ENCODE measurements at places on chromosomes 12 and 14.

DNA sequence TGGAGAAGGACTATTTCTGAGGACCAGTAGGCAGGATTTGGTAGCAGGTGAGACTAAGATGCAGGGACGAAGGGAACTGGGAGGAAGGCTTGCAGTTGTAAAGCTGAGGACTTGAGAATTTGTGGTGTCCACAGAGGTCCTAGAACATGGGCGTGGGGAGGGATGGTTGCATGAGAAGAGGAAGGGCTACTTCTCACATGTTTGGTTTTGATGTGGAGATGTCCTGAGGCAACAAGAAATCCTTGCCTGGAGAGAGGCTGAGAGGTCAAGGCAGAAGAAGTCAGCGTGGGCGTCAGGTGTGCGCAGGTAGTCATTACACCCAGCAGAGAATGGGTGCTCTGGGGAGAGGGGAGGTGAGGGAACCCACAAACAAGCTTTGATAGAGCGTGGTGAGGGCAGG, 5.7 kb upstream of the RABGGTA start:
- DNase-seq = no peak

DNA sequence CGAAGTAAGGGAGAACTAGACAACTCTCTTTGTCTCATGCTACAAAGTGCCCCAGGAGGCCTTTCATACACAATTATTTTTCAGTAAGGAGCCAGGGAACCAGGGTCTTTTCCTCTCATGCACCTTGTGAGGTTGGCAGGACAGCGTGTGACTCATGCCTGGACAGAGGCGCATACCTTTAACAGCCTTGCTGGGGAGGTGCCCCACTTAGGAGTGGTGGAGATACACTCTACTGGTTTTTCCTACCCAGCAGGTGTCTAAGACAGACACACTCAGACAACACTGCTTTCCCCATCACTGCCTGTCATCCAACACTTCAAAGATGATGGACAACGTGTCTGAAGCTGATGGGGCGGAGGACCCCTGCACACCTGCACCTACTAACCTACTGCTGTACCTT, 49.1 kb downstream of the B4GALNT3 start:
- no peak for DNase-seq

DNA sequence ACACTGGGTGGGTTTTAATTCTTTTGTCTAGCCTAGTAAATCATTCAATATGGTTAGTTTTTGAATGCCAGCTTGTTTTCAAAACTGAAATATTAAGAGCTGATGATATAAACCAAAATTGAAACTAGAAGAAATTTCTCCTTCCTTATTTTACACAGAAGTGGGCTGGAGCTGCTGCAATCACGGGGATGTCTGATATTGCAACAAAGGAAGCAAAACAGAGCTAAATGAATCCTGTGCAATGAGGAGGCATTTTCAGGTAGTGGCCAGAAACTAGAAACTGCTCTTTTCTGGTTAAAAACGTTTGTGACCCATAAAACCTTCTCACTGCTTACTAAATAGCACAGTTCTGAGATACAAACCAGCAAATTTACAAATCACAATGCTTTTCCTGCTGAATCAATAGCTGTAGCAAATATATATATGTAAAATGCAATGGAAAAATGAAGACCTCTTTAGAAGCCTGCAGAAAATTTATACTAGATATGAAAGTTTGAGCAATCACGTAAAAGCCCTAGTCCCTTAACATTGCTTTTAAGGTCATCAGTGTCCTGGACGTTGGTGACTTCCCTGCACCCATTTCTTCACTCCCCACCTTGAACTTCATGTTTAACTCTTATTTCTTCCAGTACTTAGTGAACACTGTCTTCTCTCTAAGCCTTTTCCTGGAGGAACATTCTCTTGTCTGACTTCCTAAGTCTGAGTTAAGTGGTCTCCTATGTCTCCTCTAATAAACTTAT, 15.9 kb upstream of the LRRK2 start:
- no peak for DNase-seq

GRCh38 chr12:114954511-114955055, 270.6 kb upstream of the TBX3 start:
- no peak for DNase-seq

DNA sequence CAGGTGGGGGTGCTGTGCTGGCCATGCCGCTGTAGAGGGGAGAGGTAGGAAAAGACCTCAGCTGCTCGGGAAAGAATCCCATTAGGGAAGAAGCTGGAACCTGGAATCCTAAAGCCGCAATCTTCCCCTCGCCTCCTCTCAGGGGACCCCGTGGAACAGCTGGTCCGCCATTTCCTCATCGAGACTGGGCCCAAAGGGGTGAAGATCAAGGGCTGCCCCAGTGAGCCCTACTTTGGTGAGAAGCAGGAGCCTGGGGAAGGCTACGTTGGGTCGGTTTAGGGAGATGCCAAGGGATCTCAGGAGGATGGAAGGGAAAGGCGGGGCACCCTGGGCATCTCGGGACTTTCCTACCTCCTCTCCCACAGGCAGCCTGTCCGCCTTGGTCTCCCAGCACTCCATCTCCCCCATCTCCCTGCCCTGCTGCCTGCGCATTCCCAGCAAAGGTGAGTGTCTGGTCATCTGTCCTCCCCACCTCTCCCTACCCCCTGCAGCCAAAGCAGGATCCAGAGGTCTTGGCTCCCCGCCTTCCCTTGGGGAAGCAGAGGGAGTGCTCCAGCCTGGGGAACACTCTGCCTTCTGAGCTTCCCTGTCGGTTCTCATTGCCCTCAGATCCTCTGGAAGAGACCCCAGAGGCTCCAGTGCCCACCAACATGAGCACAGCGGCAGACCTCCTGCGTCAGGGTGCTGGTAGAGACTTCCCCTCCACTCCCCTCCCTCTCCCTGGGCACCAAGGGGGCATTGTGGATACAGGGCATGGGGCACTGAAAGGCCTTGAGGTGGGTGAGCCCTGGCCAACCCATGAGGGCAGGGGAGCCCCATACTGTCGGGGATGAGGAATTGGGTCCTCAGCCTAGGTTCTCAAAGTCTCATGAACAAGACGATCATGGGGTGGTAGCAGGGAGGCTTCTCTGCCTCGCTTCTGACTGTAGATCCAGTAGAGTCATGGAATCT, 12.4 kb downstream of the TNS2 start:
- no peak for DNase-seq

DNA sequence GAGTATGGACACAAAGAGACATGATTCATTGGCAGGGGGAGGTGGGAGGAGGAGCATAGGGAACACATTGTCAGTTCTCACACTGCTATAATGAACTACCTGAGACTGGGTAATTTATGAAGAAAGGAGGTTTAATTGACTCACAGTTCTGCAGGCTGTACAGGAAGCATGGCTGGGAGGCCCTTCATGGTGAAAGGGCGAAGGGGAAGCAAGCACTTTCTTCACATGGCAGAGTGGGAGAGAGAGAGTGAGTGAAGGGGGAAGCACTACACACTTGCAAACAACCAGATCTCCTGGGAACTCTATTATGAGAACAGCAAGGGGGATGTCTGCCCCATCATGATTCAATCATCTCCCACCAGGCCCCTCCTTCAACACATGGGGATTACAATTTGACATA, 391.8 kb downstream of the BMP4 start:
- DNase-seq = no peak

DNA sequence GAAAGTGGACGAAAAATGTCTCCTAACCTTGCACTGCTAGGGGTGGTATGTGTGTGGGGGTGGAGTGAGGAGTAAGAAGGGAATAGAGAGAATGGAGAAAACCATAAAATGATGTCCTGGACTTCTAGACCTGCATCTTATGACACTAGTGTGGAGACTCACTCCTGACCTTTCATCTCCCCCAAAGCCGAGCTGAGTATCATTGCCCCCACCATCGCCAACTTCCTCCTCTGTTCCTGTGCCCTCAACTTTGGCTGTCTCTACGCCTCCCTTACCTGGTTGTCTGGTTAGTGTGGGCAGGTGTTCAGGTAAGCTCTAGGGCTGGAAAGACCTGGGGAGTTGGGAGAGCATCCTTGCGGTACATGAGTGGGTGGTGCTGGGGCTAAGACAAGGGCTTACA, 4.5 kb upstream of the KLHL33 start:
- no peak for DNase-seq

- no peak for DNase-seq
These were observed 207.0 kb upstream of the CAND1 start for GRCh38 chr12:67062193-67062592.

DNA sequence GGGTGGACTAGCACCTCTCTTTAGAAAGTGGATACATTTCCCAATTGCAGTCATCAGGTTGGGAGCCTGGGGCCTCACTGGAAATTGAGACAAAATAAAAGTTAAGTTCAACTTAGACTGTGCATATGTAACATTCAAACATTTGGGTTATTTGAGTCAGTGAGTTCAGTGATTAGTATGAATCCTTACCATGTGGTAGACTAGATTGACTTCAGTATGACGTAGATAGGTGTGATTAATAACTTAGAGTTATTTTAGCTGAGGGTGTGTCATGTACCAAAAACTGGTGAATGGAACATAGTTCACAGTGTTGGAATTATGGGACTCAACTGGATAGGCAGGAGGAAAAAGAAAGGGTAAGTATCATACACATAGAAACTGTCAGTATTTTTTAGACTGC, 8.0 kb upstream of the SSTR1 start:
- DNase-seq = no peak

- no peak for DNase-seq
These were observed 12.0 kb downstream of the ADGRD1 start for GRCh38 chr12:130965668-130966067.

DNA sequence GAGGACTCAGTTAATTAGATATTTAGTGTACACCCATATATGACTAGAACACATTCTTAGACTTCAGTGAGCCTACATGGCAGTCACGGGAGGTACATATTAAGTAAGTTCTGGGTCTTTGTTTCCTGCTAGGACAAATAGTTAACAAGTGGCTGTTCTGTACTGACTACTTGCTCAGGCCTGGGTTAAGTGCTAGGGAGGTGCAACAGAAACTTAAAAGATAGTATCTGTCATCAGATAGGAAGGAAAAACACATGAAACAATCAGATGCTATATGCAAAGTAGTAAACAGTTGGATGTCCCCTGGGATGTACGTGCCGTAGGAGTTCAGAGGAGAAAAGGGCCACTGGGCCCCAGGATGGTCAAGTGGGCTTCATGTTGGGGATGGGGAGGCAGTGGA, 59.5 kb downstream of the SLC4A8 start:
- no peak for DNase-seq

- DNase-seq = peak; percentile 20
These were observed 95.6 kb downstream of the GAS2L3 start for GRCh38 chr12:100668945-100669536.

GRCh38 chr14:72901361-72901760, 7.5 kb upstream of the DPF3 start:
- no peak for DNase-seq

DNA sequence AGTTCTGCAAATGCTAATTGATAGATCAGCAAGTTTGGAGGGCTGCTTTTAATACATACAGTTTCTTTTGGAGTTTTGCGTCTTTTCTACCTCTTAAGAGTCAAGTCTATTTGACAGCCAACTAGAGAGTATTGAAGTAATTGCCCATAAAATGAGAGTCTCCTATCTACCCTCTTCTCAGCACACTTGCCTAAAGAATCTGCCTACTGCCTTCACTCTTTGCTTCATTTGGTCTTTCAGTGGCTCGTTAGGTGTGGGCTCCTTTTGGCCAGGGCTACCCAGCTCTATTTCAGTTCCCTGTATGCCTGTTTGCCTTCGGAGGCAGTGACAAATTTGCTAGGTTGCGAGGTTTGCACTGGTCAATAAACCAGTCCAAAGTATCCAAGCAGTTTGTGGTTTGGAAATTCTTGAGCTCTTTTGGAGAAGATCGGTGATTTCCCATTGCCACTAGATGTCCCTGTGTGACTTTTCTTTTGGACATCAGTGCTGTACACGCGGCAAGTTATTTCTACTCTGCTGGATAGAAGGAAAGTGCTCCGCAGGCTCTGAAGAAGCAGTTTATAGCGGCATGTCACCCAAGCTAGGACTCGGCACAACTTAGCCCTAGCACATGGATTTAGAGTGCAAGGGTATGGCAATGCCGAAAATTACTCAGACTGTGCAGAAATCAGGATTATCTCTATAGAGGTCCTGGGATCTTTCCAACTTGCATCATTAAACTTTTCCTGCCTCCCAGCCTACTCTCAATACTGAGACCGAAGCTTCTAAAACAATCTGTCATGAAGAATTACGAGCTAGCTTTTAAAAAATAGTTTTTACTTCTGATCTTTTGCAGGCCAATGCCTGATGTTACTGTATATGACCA, 38.6 kb downstream of the MGST1 start:
- no peak for DNase-seq

- DNase-seq = no peak
These were observed 24.7 kb upstream of the SGPP1 start for GRCh38 chr14:63752449-63753169.
